Activated T-helper 17 cell treated with anti-CD3 and anti-CD28 coated beads, Interleukin-2, amount 50 U/mL, for 72 hours (primary cell): ENCODE measurements at places on chromosomes 11 and 22. TPM values are rescaled to one million over a fixed set of nuclear protein-coding genes. Genes with fewer than 3 reads are reported as not detected.

GUCY1A2 gene
- 0.06 TPM for total RNA-seq

FAM181B gene
- total RNA-seq, result not detected

DDI1 gene
- total RNA-seq, result not detected

RFPL3 gene
- not detected for total RNA-seq

TNNT3 gene
- total RNA-seq, result 26.2 TPM

- peak; percentile 64 for ATAC-seq
These were observed 62.1 kb upstream of the ARFGAP3 start for GRCh38 chr22:42919199-42919598.

DNA sequence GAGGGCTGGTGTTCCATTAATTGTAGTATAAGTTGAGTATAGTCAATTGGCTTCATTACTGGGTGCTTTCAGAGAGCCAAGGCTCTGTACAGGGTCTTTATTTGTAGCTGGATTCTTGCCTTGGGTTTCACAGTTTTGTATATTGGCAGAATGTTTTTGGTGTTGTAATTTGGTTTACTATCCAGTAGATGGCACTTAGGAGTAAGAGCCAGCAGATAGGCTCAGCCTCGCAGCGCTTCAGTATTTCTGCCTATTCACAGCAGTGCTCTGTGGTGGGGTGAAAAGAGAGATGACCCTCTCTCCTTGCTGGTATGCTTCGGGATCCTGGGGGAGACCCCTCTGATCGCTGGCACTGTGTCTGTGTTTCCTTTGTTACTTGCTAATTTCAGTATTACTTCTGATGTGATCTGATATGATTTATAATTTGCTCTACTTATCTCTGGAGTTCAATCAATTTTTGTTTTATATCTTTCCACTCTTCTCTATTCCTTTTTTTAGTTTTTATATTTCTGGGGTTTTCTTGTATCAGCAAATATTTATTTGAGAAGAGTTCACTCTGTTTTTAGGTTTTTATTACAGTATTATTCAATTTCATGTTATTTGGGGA is 52.2 kb downstream of the ANO5 start:
- peak; percentile 31 for ATAC-seq

DNA sequence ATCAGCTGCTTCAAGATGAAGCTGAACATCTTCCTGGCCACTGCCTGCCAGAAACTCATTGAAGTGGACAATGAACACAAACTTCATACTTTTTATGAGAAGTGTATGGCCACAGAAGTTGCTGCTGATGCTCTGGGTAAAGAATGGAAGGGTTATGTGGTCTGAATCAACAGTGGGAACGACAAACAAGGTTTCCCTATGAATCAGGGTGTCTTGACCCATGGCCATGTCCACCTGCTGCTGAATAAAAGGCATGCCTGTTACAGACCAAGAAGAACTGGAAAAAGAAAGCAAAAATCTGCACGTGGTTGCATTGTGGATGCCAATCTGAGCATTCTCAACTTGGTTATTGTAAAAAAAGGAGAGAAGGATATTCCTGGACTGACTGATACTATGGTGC is 22.2 kb upstream of the BIRC3 start:
- ATAC-seq, result peak; percentile 22

DNA sequence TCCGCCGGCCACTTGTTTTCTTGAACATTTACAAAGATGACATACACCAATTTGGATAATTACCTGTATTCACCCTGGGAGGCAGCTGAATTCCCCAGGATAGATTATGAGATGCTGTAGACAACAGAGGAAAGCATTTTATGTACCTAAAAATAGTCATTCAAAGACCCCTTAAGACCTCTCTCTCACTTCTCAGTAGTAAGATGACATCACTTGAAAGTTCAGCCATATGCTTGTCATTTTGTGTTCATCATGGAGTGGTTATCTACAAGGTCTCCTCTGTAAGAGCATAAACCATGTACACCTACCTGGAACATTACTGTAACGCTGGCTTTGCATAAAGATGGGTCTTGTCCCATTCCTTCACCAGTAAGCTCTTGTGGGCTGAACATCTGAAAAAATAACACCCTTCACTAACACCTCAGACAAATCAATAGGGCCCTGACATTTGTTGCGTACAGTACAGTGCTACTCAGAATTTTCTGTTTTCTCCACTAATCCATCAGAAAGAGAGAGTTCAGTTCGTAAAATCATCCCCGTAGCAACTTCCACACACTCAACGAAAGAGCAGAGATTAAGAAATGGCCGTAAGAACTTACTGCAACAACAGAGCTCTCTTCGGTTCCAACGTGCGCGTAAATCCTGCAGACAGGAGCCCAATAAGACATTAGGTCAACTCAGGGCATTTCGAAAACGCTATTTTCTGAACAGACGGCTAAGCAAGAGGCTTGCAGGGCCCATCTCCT is 15.6 kb upstream of the WDR74 start:
- ATAC-seq, result no peak

- no peak for ATAC-seq
These were observed 1.2 kb upstream of the NUP50 start for GRCh38 chr22:45162531-45162930.

- ATAC-seq, result no peak
These were observed 37.6 kb upstream of the MTNR1B start for GRCh38 chr11:92931746-92932422.

DNA sequence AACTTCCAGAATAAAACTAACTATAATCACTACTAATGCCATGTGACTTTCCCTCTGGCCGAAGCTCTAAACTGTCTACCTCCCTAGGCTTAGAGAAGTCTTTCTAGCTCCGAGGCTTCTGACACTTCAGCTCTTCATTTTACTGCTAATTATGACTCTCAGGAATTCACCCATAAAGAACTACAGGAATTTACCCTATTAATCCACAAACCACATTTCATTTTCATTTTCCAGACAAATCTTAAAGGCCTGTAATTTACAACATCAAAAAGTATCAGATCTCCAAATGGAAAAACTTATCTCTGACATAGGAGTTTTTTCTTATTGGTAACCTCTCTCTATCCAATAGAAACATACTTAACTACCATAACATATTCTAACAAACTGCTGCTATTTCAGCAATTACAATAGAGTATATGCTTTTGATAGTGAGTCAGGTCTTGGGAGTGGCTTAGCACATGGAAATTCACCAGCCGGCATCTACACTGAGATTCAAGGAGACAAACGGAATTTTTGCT is 33.4 kb downstream of the MRTFA start:
- ATAC-seq, result no peak

DNA sequence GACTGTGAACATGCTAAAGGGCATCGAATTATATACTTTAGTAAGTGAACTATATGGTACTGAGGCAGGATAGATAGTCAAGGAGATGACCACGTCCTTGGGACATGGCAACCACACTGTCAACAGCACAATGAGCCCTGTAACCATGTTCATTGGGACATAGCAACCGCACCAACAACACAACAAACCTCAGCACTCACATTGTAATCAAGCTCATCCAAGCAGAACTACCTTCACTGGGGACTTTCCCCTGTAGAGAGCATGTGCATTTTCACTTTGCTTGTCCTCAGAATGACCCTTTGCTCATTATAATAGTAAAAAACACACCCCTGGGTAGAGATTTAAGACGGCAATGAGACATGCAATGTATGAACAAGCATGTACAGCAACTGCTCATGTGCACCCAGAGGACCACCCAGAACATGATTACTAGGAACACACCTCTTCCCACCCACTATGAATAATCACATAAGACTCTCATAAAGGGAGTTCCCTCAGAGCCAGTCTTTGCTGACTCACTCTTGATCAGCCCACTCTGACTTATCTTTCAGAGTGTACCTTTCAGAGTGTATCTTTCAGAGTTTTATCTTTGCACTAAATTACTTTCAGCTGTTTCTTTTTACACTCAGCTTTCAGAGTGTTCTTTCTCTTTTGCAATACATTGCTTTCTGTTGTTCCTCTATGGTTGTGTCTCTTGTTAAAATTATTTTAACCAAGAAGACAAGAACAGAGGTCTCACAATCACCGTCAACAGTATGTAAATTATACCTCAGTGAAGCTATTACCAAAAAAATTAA is 4.1 kb upstream of the PLAAT2 start:
- peak; percentile 86 for ATAC-seq

- ATAC-seq, result no peak
These were observed 10.1 kb upstream of the SCN2B start for GRCh38 chr11:118186346-118187107.

GRCh38 chr22:39381930-39382329 is 17.6 kb upstream of the TAB1 start:
- ATAC-seq, result no peak

- ATAC-seq, result no peak
These were observed 4.1 kb upstream of the VSIG2 start for GRCh38 chr11:124756033-124756752.

DNA sequence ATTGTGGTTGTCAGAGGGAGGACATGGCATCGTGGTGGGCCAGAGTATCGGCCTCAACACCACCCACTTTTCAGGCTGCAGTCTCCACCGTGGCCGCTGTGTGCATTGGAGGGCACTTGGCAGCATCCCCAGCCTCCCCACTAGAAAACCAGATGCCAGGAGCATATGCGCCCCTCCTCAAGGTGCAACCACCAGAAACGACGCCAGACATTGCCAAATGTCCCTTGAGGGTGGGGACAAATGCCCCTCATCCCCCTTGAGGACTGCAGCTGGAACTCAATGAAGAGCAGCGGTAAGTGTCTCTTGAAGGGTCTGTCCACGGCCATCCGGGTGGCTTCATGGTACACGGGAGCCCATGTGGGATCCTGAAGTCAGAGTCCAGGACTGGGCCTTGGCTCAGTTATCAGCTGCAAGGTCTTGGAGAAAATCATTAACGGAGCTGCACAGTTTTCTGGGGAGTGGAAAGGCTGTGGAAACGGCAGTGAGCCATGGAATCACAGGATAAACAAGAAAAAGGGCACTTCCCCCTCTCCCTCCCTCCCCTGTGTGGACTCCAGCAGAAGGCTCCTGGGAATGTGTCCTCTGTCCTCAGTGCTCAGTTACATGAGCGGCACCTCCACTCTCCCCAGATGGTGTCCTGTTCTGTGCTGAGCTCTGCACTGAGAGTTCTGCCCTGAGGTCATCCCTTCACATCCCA is 324.4 kb upstream of the B3GAT1 start:
- no peak for ATAC-seq
